K562 (cell line): ENCODE measurements at places on chromosomes 16 and 17. TPM values are rescaled to one million over a fixed set of nuclear protein-coding genes. Genes with fewer than 3 reads are reported as not detected.

DNA sequence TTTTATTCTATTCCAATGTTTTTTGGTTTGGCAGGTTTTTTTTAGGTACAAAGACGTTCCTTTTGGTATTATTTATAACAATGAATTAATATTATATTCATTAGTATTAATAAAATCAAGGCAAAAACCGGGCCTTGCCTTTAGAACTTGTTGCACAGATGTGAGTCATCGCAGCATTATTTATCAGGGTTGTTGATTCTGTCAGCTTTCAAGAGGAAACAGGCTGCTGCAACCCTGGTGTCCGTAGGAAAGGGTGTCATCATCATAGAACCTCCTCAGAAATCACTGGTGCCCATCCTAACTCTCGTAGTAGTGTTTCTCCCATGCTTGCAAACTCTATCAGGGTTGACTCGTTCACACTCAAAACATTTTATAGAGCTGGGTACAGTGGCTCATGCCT lies 10.2 kb upstream of the LRRC37B start:
- no peak for DNase-seq

DNA sequence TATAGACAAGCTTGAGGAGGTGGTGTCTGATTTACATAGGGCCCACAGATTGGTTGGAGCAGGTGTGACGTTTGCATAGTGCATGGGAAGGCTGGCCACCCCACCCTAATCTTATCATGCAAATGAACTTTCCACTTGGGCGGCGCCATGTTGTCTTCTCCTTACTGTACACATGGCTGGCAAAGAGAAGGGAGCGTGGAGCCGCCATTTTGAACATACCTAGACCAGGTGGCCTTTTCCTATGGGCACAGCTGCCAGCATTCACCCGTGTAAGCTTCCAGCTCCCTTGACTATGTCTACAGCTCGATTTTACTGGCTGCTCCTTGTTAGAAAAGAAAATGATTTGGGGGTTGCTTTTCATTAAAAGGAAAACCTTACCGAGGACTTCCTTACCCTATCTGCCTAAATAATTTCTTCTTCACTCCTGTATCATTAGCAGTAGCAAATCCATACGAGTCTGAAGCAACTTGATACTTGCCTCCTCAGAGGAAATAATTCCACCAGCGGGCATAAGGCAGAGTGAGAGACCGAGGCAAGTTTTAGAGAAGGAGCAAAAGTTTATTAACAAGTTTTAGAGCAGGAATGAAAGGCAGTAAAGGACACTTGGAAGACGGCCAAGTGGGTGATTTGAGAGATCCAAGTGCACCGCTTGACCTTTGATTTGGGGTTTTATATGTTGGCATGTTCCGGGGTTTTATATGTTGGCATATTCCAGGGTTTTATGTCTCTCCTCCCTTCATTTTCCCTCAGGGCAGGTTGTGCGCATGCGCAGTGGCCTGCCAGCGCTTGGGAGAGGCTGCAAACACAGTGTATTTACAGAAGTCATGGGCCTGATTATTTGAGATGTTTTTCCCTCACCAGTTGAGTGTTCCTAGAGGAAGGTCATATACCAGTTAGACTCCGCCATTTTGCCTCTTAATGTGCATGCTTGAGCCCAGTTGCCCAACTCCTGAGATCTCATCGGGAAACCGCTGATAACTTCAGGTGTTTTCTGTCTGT lies 65.7 kb downstream of the MARF1 start:
- DNase-seq = peak; percentile 75

GRCh38 chr17:60641810-60642220 lies 35.8 kb upstream of the BCAS3 start:
- peak; percentile 70 for DNase-seq

DNA sequence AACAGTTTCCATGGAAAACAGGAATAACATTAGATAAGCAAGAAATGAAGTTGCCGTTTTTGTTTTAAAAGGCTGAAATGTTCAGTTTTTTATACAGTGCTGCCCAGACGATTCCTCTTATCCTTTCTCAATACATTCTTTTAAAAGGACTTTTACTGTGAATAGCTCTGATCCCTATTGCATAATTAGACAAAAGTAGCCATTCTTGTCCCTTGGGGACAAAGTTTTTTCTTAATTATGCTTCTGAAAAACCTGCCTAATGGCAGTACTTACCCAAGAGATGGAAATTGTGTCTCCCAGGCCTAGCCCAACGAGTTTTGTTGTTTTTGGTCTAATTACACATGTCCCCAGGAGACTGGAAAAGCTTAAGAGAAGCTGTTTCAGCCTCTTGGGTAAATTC lies 27.6 kb downstream of the NXPH3 start:
- no peak for DNase-seq

DNA sequence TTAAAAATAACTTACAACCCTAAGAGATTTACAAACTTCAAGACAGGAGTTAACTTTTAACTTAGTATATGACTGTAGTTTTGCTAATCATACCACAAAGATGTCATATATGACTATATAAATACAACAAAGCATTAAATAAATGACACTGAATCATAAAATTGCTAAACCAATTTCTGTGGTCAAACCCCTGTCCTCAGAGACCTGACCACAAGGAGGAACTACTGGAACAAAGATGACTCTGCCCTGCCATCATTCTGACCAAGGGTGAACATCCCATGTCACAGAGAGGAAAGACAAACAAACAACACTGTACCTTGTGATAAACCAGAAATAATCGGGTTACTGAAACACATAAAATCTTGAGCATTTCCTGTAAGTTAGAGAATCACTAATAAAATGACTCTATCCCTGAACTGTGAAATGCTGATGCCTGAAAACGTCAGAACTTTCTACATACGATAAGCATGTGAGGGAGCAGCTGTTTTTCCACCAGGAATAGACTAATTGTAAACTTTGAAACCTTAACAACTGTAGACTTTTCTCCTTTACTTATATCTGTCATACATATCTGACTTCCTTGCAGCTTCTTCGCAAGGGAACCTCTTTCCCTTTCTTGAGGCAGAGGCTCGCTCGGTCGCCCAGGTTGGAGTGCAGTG lies 47.9 kb downstream of the WDR59 start:
- no peak for DNase-seq

- no peak for DNase-seq
Observed at GRCh38 chr16:65375651-65376050, 253.8 kb upstream of the CDH11 start.

- no peak for DNase-seq
Observed at GRCh38 chr16:53761962-53762703, 58.2 kb downstream of the FTO start.

GRCh38 chr16:69607674-69608073 lies 41.9 kb downstream of the NFAT5 start:
- DNase-seq = no peak

DNA sequence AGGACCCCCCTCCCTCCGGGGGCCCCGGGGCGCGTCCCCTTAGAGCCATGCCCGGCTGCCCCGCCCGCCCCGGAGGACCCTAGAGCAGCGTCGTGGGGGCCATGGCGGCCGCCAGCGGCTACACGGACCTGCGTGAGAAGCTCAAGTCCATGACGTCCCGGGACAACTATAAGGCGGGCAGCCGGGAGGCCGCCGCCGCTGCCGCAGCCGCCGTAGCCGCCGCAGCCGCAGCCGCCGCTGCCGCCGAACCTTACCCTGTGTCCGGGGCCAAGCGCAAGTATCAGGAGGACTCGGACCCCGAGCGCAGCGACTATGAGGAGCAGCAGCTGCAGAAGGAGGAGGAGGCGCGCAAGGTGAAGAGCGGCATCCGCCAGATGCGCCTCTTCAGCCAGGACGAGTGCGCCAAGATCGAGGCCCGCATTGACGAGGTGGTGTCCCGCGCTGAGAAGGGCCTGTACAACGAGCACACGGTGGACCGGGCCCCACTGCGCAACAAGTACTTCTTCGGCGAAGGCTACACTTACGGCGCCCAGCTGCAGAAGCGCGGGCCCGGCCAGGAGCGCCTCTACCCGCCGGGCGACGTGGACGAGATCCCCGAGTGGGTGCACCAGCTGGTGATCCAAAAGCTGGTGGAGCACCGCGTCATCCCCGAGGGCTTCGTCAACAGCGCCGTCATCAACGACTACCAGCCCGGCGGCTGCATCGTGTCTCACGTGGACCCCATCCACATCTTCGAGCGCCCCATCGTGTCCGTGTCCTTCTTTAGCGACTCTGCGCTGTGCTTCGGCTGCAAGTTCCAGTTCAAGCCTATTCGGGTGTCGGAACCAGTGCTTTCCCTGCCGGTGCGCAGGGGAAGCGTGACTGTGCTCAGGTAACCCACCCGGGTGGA lies 759 bp downstream of the ALKBH5 start:
- DNase-seq = peak; percentile 59

DNA sequence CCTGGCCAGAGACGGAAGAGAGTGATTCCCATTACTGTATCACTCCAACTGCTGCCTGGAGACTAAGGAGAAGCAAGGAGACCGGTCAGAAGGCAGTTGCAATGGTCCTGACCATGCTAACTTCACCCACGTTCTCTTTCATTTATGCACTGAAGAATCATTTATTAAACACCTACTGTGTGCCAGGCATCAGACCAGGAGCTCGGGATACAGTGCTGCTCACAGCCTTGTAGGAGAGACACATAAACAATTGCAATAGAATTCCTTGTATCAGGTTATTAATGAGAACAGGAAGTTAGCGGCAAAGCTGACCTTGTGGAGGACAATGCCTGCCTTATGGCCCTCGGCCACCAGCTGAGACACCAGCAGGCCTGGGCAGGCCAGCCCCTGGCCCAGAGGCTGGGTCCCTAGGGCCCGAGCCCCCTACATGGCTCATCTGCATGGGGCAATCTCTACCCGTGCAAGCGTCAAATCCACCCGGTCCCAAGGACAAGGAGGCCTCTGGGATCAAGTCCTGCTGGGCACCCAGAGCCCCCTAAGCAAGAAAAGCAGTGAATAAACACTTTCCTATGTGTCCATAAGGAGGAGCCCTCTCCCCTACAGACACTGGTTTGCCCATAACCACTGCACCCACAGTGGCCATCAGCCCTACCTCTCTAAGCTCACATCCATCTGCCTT lies 8.6 kb upstream of the ENPP7 start:
- peak; percentile 52 for DNase-seq

GRCh38 chr16:67708368-67708771 lies 10.7 kb downstream of the GFOD2 start:
- no peak for DNase-seq

GRCh38 chr16:50300942-50301625 lies 34.7 kb downstream of the ADCY7 start:
- no peak for DNase-seq

GRCh38 chr16:51055434-51055833 lies 95.6 kb downstream of the SALL1 start:
- no peak for DNase-seq

DNA sequence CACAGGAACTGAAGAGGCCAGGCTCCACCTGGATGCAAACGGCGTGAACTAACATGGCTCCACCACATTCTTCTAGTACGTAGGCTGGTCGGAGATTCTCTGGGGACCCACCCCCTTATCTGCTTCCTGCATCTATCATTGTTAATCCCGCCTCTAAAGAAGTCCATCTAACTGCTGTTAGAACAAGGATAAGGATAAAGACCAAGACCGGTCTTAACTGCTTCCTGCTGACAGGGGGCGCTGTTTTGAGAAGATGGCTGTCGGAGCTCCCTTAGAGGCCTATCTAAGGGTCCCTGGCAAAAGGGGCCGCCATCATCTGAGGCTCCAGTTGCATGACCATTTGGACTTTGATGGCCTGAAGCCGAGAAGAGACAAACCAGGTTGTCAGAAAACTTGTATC lies 25.8 kb upstream of the TNFSF12 start:
- peak; percentile 53 for DNase-seq

DNA sequence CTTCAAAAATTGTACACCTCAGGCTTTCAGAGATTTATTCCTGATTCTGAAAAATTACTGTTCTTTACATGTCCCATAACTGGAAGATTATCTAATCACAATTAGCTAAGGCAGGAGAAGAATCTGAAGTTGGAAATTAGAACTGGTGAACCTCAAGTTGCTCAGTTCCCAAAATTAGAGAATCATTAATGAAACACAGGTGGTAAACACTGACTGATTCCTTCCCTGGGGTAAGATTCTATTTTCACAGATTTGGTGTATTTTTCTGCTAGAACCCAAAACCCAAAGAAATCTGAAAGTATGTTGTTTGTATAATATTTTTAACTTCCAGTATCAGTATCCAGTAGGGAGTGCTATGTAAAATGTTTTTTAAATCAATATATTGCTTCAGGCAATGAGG lies 25.7 kb downstream of the PHKB start:
- DNase-seq = no peak

DNA sequence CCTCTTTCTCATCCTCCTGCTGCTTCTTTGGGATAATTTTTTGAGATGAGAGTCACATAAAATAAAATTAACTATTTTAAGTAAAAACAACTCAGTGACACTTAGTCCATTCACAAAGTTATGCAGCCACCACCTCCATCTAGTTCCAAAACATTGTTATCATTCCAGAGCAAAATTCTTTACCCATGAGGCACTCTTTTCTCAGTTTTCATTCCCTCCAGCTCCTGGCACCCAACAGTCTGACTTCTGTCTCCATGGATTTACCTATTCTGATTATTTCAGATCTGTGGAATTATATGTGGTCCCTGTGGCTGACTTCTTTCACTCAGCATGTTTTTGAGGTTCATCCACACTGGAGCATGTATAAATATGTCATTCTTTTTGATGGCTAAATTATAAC lies 239.9 kb upstream of the DYNLRB2 start:
- DNase-seq = no peak

- peak; percentile 89 for DNase-seq
Observed at GRCh38 chr16:85302018-85302847, 190.0 kb upstream of the CIBAR2 start.

DNA sequence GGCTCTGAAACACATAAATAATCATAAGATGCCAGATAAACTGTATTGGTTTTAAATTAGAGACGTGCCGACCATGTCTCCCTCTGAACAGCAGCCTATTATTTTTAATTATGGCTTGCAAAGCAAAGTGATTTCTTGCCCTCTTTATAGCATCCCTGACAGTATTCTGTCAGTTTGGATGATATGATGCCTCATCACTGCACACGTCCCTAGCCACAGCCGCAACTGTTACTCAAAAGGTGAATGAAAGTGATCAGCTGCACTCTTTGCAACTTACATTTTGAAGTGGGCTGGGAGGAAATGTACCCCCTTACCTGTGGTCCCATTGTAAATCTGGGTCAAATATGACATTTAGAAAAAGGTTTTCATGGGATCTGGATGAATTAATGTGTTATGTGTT lies 389.9 kb downstream of the MAF start:
- no peak for DNase-seq

DNA sequence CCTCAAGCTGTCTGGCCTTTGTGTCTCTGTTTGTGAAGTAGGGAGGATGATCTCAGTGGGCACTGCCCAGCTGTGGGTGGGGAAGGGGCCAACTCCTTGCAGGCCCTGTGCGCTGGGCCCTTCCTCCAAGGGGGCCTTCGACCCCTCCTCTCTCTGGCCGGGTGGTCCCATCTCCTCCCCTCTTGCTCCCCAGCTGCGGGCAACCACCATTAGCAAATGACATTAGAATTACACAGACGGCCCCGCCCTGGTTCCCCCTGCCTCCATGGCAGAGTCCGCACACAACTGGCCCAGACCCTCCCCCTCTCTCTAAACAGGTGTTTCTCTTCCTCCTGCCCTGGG lies 2.5 kb upstream of the SLC6A4 start:
- DNase-seq = no peak

GRCh38 chr16:85242140-85242539 lies 129.9 kb upstream of the CIBAR2 start:
- DNase-seq = no peak

EEF2KMT gene
- total RNA-seq = 22.7 and 25.3 TPM in 2 replicates

RPRML gene
- total RNA-seq = 0.16 TPM in 1 of 2 replicates, not detected in the other

MIEF2 gene
- 7.8 and 8.2 TPM in 2 replicates for total RNA-seq

CDR2L gene
- total RNA-seq = 15.5 and 16.0 TPM in 2 replicates

GSG1L gene
- total RNA-seq = not detected in 2 replicates

PSMC5 gene
- 140 and 161 TPM in 2 replicates for total RNA-seq

PFAS gene
- total RNA-seq = 128 and 131 TPM in 2 replicates

ELMO3 gene
- 3.9 and 4.6 TPM in 2 replicates for total RNA-seq
